ENCODE measurements at places on chromosomes 5 and 9.

- no peak for DNase-seq
These were observed 2.7 kb downstream of the KLF4 start for GRCh38 chr9:107486674-107487520.

DNA sequence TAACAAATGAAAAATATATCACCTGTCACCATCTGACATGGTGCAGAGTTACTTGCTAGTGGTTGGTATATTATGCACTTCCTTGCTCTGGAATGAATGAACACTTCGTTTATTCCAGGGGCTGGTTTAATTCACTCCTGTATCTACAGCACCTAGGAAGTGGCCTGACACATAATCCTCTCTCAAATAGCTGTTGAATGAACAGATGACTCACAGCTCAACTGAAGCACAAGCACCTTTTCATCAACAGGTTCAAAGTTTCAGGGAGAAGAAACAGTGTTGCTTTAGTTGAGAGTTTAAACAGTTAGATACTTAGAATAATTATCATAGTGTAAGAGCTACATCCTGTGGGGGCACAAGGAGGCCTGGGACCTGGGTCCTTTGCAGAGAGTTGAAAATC lies 135.0 kb upstream of the DAP start:
- DNase-seq = no peak

- DNase-seq = no peak
These were observed 653.1 kb upstream of the KLF4 start for GRCh38 chr9:108142504-108143201.

DNA sequence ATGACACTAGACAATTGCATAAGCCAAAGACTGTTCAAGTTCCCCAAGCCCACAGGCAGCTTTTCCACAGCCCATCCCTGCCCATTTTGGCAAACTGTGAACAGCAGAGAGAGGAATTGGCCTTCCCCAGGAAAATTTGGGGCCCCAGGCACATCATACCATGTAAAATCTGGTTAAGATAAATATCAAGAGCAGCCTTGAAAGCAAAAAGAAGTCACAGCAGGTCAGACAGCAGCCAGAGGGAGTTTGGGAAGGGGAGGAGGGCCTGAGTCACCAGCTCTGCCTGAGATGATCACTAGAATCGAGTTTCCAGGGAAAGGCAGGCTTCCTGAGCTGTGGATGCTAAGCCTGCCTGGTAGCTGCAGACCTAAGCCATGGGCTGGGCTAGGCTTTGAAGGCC lies 179.2 kb downstream of the RFK start:
- no peak for DNase-seq

GRCh38 chr9:110316261-110317075 lies 21.2 kb downstream of the TXNDC8 start:
- no peak for DNase-seq

DNA sequence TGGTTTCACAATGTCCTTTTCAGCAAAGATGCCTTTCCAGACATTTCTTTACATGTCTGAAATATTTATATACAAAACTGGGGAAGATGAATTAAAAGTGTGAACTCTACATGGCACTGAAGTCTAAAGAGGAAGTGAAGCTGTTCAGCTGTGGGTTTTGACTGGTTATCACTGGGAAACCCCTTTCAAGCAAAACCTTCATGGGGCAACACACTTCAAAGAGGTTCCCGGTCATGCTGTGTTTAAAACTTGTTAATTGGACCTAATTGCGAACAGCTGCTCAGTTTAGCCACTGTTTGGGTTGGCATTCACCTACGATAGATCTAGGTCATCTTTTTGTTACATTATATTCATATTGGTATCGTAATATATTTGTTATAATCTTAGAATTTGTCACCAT lies 20.0 kb upstream of the GDNF start:
- no peak for DNase-seq

DNA sequence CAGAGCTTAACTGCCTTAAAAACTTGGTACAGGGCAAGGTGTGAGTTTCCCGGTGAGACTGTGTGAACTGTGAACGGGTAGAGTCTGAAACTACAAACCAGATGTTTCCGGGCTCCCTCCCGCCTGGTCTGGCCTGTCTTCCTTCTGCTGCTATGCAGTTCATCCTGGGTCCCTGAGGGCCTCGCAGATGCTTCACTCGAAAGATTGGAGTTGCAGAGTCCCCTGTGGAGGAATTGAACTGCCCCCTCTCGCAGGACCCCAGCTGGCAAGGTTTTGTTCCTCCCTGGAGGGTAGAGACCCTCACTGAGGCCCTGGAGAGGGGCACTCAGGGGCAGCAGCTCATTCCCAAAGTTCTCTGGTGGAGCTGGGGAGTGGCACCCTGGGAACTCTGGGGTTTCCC lies 533 bp downstream of the DCANP1 start:
- no peak for DNase-seq

DNA sequence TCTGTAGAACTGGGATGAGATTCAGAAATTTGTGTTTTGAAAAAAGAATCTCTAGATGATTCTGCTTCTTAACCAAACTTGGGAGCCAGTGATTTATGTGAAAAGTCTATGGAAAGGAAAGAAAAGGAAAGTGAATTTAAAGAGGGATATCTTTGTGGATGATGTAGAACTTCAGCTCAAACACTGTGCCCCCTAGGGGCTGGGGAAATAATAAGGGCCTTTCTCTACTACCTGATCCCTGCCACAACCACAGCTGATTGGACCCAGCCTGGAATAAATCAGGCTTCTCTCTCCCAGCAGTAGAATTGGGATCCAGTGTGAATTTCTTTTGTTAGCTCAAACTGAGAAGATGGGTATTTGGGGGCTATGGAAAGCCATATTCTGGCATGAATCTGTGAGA lies 155.0 kb downstream of the PRELID2 start:
- DNase-seq = no peak

- DNase-seq = no peak
These were observed 7.7 kb downstream of the TNFSF15 start for GRCh38 chr9:114798101-114798500.

DNA sequence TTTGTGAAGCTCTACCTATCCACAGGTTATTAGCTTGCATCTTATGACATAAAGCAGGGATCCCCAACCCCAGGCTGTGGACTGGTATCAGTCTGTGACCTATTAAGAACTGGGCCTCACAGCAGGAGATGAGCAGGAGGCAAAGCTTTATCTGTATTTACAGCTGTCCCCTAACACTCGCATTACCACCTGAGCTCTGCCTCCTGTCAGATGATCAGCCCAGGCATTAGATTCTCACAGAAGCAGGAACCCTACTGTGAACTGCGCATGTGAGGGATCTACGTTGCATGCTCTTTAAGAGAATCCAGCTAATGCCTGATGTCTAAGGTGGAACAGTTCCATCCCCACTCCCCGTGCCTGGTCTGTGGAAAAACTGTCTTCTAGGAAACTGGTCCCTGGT lies 19.7 kb downstream of the FBXW11 start:
- DNase-seq = no peak

GRCh38 chr5:151104795-151105194 lies 24.0 kb upstream of the TNIP1 start:
- no peak for DNase-seq

DNA sequence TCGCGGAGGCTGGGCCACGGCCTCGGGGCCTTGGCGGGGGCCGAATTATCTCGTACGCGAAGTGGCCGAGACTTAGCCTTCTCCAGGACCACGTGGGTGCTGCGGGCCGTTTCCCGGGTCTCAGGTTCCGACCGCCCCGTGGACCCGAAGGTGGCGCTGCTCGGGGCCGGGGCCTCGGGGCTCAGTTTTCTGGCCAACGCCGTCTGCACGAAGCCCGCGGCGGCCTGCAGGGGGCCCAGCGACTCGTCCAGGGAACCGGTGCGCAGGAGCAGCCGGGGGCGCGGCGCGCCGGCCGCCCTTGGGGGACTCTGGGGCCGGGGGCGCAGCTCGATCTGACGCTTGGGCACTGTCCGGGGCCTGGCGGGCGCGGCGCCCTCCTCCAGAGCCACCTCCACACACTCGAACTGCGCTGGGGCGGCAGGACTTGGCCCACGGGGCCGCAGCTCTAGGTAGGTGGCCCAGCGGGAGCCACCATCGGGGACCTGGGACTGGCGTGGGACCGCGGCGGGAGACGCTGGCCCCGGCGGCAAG lies 716 bp downstream of the PROB1 start:
- DNase-seq = peak; percentile 52

DNA sequence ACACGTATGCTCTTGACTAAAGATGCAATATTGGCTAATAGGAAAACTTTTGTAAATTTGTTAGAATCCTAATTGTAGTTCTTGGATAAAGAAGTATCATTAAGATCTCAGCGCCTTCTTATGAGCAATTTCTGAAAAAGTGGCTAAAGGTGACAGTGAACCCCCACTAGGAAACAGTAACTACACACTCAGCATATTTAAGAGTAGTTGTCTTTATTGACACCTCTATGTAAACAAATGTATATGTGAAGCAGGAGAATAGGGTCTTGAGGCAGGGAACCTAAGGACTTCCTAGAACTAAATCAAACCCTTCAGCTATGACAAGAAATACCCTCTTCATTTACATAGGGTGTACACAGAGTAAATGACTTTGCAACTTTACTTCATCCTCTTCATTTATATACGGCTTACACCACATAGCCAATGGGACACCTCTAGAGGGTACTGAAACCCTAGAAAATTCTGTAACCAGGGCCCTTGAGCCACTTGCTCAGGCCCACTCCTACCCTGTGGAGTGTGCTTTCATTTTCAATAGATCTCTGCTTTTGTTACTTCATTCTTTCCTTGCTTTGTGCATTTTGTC lies 2.8 kb downstream of the NIPSNAP3A start:
- no peak for DNase-seq

Data from stimulated activated CD8-positive, alpha-beta memory T cell treated with anti-CD3 and anti-CD28 coated beads, Interleukin-7, amount 100 ng/mL, for 4 hours (primary cell).